ENCODE measurements at places on chromosomes 1 and 21. TPM values are rescaled to one million over a fixed set of nuclear protein-coding genes. Genes with fewer than 3 reads are reported as not detected.

Gene NBPF20
- total RNA-seq, result 2.2 TPM

Gene EGLN1
- total RNA-seq, result 20.3 TPM

Gene DCST2
- total RNA-seq, result 0.12 TPM

Gene LIPI
- not detected for total RNA-seq

Gene PYCR2
- total RNA-seq, result 21.3 TPM

Gene HAO2
- not detected for total RNA-seq

Gene KLHDC8A
- 0.51 TPM for total RNA-seq

GRCh38 chr1:186609183-186609582 lies 71.0 kb downstream of the PTGS2 start:
- H3K4me3 ChIP-seq, result no peak overlapping the region
- H3K4me1 ChIP-seq, result no peaks in the 10 kb centered on the region
- no peak for DNase-seq

- no peak overlapping the region for H3K4me3 ChIP-seq
- no peaks in the 10 kb centered on the region for H3K27me3 ChIP-seq
- H3K27ac ChIP-seq, result no peak overlapping the region
- H3K4me1 ChIP-seq, result no peaks in the 10 kb centered on the region
- H3K36me3 ChIP-seq, result no peaks in the 10 kb centered on the region
These were observed 122.8 kb upstream of the USP24 start for GRCh38 chr1:55337801-55338447.

GRCh38 chr1:234582186-234582585 lies 27.8 kb downstream of the IRF2BP2 start:
- no peaks in the 10 kb centered on the region for H3K27me3 ChIP-seq
- H3K36me3 ChIP-seq, result no peaks in the 10 kb centered on the region
- H3K4me3 ChIP-seq, result no peak overlapping the region
- no peak overlapping the region for H3K27ac ChIP-seq
- no peak for DNase-seq

DNA sequence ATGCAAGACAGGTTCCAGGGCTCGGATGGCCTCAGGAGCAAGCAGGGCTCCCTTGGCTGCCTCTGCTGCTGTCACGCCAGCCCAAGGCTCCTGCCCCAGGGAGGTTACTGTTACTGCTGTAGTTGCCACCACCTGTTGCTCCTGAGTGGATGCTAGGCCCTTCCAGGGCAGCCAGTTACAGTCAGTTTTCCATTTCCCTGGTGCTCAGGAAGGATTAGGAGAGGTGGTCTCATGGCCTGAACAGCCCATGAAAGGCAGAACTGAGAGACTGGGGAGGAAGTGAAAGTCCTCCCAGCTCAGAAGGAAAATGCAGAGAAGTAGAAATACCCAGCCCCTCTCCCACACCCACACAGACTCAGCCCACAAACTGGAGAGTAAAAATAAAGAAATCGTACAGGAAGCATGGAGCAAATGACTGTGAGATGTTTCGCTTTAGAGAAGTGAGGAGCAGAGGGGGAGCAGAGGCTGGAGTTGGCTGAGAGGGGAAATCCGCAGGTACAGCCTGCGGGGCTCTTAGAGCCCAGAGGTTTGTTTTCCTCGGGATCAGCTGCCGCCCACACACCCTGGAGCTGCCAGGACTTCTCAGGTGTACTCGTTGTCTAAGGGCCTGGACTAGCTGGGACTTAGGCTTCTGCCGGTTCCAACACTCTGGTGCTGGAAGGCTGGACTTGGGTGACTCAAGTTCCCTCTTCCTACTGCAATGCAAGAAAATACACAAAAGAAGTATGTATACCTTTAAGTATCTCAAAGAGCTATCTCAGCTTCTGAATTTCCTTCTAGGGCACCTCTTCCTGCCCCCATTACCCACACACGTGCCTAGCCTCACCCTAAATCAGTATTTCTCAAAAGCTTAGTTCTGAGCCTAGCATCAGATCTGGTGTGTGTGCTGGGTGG lies 2.3 kb downstream of the IL6R start:
- H3K4me3 ChIP-seq, result peak overlapping the region; percentile 70
- H3K27me3 ChIP-seq, result no peaks in the 10 kb centered on the region
- H3K4me1 ChIP-seq, result no peaks in the 10 kb centered on the region
- no peaks in the 10 kb centered on the region for H3K36me3 ChIP-seq
- peak overlapping the region; percentile 90 for H3K27ac ChIP-seq

DNA sequence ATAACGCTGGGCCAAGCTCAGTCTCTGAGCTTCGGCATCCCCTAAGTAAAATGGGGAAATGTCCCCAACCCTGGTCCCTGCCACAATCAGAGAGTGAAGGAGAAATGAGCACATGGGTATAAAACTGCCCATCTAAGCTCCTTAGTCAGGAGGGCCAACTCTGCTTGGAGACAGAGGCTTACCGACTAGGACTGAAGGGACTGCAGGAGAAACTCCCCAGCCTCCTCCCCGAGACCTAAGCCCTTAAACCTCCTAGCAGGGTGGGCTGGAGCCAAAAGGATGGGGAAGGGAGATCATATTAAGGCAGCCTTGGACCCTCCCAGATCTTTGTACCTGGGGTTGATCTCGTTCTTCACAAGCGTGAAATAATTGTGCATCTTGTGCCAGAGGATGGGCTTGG lies 5.5 kb downstream of the ETNK2 start:
- no peaks in the 10 kb centered on the region for H3K27me3 ChIP-seq
- peaks cover 4% of the 10 kb centered on the region for H3K4me1 ChIP-seq
- H3K4me3 ChIP-seq, result no peak overlapping the region
- DNase-seq, result no peak
- H3K27ac ChIP-seq, result no peak overlapping the region

- no peak overlapping the region for H3K4me3 ChIP-seq
- H3K36me3 ChIP-seq, result no peaks in the 10 kb centered on the region
- H3K27ac ChIP-seq, result no peak overlapping the region
- DNase-seq, result no peak
These were observed 109.2 kb downstream of the CSMD2 start for GRCh38 chr1:34055818-34056217.

DNA sequence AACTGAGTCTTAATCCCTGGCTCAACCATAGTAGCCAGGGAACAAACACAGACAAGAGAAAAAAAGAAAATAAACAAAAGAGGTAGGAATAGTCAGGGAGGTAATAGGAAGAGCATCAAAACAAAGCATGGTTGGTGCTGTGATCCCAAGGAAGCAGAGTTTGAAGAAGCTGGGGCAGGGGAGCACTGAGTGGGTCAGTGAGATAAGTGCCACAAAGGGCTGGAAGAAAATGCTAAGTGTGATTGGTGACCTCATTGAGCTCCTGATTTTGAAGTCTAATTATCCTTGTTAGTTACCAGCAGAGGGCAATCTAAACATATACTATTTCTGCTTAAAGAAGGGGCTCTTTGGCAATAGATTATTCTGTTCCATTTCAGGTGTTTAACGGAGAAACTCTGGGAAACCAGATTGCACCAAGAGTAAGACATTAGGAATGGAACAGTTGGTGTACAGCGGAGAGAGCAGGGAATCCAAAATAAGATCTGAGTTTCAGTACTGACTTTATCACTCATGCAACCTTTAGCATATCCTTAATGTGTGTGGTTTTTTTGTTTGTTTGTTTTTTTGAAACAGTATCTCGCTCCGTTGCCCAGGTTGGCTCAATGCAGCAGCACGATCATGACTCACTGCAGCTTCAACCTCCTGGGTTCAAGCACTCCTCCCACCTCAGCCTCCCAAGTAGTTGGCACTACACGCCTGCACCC lies 30.7 kb upstream of the KIAA1614 start:
- no peak overlapping the region for H3K27ac ChIP-seq
- H3K27me3 ChIP-seq, result no peaks in the 10 kb centered on the region
- no peak for DNase-seq
- H3K4me3 ChIP-seq, result no peak overlapping the region

GRCh38 chr1:64769482-64769881 lies 24.6 kb downstream of the RAVER2 start:
- H3K4me1 ChIP-seq, result peaks cover 7% of the 10 kb centered on the region
- no peak for DNase-seq
- H3K27ac ChIP-seq, result no peak overlapping the region
- no peaks in the 10 kb centered on the region for H3K36me3 ChIP-seq
- no peak overlapping the region for H3K4me3 ChIP-seq

GRCh38 chr1:24644100-24644384 lies 940 bp downstream of the SRRM1 start:
- H3K4me1 ChIP-seq, result peaks cover 21% of the 10 kb centered on the region
- peak; percentile 60 for DNase-seq
- H3K27ac ChIP-seq, result peak overlapping the region; percentile 100
- peaks cover 25% of the 10 kb centered on the region for H3K36me3 ChIP-seq
- H3K27me3 ChIP-seq, result no peaks in the 10 kb centered on the region
- peak overlapping the region; percentile 91 for H3K4me3 ChIP-seq

- H3K36me3 ChIP-seq, result no peaks in the 10 kb centered on the region
- no peaks in the 10 kb centered on the region for H3K27me3 ChIP-seq
- no peaks in the 10 kb centered on the region for H3K4me1 ChIP-seq
These were observed 470.5 kb downstream of the LTN1 start for GRCh38 chr21:28522014-28522799.

GRCh38 chr1:209627732-209628196 lies 24.5 kb downstream of the LAMB3 start:
- DNase-seq, result peak; percentile 74
- no peak overlapping the region for H3K27ac ChIP-seq
- H3K27me3 ChIP-seq, result no peaks in the 10 kb centered on the region
- no peaks in the 10 kb centered on the region for H3K36me3 ChIP-seq
- no peak overlapping the region for H3K4me3 ChIP-seq
- H3K4me1 ChIP-seq, result no peaks in the 10 kb centered on the region

GRCh38 chr1:58447886-58448285 lies 98.6 kb downstream of the OMA1 start:
- no peaks in the 10 kb centered on the region for H3K36me3 ChIP-seq
- no peak for DNase-seq
- no peak overlapping the region for H3K4me3 ChIP-seq
